PC-9 (cell line): ENCODE measurements at places on chromosomes 3 and 15. TPM values are rescaled to one million over a fixed set of nuclear protein-coding genes. Genes with fewer than 3 reads are reported as not detected.

DNA sequence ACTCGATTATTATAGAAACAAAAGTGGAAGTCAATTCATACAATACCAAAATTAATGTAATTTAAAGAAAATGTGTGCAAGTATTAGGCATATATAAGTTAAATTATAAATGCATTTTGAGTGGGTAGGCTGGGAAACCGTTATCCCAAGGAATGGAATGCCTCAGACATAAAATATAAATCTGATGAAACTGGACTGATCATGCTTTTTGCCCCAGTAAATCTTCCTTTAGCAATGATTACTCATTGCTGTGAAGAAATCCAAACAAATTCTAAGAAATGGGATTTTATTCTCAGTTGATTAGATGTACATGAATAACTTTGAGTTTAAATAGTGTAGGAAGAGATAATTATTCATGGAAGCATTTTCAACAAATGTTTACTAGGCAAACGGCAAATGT, 185.5 kb upstream of the KCNMB2 start:
- no peak overlapping the region for H3K27ac ChIP-seq
- no peaks in the 10 kb centered on the region for H3K36me3 ChIP-seq
- DNase-seq = no peak
- H3K4me1 ChIP-seq = no peaks in the 10 kb centered on the region
- no peaks in the 10 kb centered on the region for H3K27me3 ChIP-seq

The TMEM207 gene
- not detected in 2 replicates for total RNA-seq

The LMAN1L gene
- total RNA-seq = not detected in 2 replicates

GRCh38 chr3:64111872-64112271, 88.6 kb upstream of the PSMD6 start:
- no peaks in the 10 kb centered on the region for H3K36me3 ChIP-seq
- no peak for DNase-seq
- H3K27ac ChIP-seq = no peak overlapping the region
- H3K4me1 ChIP-seq = no peaks in the 10 kb centered on the region
- no peak overlapping the region for H3K4me3 ChIP-seq
- no peaks in the 10 kb centered on the region for H3K27me3 ChIP-seq

DNA sequence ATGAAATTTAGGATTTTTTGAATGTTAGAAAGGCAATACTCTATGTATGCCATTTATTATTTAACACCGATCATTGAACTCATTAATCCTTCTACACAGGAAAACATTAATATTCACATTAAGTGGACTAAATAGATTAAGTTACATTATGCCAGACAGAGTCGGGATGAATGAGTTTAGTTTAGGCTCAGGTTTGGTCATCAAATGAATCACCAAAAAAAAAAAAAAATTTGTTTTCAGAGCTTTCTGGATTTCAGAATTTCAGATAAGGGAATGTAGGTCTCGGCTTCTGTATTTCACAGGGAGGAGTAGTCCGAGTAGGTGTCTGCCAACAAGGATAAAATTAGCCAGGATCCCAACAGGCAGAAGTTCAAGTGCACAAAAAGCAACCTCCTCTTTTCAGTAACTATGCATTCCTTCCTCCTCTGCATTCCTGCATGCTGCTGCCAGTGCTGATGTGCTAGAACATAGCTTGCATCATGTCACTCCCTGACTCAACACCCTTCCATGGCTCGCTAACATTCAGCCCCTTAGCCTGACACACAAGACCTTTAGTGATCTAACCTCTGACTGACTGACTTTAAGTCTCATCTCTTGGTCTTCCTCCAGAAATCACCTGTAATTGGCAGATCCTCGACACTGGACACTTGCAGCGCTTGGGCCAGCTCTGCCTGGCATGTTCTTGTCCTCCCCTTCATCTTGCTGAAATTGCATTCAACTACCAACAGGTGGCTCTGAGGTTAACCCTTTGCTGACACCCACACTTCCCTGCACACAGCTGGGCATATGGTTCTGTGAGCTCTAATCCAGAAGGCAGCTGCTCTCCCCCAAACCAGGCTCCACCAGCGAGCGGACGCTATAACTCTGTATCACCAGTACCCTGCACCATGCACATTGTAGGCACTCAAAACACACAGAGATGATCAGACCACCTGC, 145.4 kb upstream of the PROK2 start:
- H3K27me3 ChIP-seq = peaks cover 45% of the 10 kb centered on the region
- H3K36me3 ChIP-seq = no peaks in the 10 kb centered on the region
- no peak for DNase-seq
- H3K27ac ChIP-seq = no peak overlapping the region
- H3K4me3 ChIP-seq = no peak overlapping the region

GRCh38 chr15:32919749-32920414, 202.1 kb downstream of the GREM1 start:
- no peak for DNase-seq
- H3K27me3 ChIP-seq = no peaks in the 10 kb centered on the region
- no peaks in the 10 kb centered on the region for H3K4me1 ChIP-seq
- H3K27ac ChIP-seq = no peak overlapping the region
- H3K36me3 ChIP-seq = no peaks in the 10 kb centered on the region
- H3K4me3 ChIP-seq = no peak overlapping the region

- H3K4me1 ChIP-seq = no peaks in the 10 kb centered on the region
- no peak overlapping the region for H3K4me3 ChIP-seq
- DNase-seq = no peak
These were observed 88.8 kb downstream of the THBS1 start for GRCh38 chr15:39669661-39670060.

The FANCD2OS gene
- total RNA-seq = not detected in 2 replicates

DNA sequence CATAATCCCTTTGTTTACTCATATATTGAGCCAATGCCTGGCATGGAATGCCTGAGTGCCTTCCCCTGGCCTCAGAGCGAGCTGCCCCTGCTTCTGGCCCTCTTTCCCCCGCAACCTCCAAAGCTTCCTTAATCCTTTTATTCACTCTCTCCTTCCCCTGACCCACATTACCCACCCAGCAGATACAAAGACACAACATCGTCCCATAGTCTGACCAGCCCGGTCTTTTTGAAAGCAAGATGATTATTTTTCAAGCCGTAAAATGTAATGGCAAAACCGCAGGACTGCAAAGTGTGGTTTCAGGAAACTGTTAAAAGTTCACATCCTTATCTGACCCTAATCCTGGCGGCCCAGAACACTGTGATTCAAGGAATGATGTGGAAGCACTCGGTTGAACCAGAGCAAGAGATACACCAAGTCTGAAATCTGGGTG, 78.4 kb upstream of the LRTM1 start:
- H3K27ac ChIP-seq = no peak overlapping the region
- H3K4me1 ChIP-seq = no peaks in the 10 kb centered on the region
- H3K4me3 ChIP-seq = no peak overlapping the region
- H3K27me3 ChIP-seq = no peaks in the 10 kb centered on the region
- DNase-seq = no peak

GRCh38 chr3:177793451-177793850, 596.2 kb upstream of the TBL1XR1 start:
- no peaks in the 10 kb centered on the region for H3K27me3 ChIP-seq
- no peaks in the 10 kb centered on the region for H3K36me3 ChIP-seq
- DNase-seq = no peak
- H3K4me3 ChIP-seq = no peak overlapping the region
- no peak overlapping the region for H3K27ac ChIP-seq

DNA sequence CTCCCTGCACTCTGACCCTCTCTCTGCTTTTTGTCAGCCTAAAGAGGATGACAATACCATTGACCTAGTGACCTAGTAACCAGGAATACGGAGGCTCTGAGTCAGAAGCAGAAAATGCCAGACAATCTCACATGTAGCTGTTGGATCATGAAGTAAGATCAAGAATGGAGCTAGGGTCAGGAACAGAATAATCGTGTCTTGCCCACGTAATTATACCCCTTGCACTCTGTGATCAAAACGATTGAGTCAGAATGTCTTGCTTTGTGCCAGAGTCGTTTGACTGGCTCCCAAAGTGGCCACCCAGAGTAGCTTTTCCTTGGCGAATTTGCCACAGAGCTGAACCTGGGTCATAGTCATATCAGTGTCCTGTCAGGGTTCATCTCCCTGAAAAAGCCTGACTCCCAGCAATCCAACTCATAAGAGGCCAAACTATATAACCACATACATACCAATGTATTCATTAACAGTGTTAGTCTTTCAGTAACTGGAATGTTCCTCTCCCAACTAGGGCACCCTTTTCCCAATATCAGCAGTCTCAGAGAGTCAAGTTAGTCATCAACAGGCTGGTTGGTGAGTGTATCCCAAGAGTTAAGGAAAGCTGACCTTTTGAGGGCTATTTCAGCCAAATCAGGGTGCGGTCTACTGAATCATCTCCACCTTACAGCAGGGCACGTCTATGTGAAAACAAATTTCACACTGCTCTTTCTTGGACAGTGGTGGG, 5.0 kb upstream of the CDV3 start:
- DNase-seq = peak; percentile 68
- H3K4me1 ChIP-seq = peaks cover 67% of the 10 kb centered on the region
- no peaks in the 10 kb centered on the region for H3K36me3 ChIP-seq

- no peak for DNase-seq
- H3K27me3 ChIP-seq = 0 out of 2 replicates have a peak, but pooled peaks cover 5% of the 10 kb centered on the region
- H3K4me1 ChIP-seq = no peaks in the 10 kb centered on the region
- H3K27ac ChIP-seq = no peak overlapping the region
- H3K36me3 ChIP-seq = no peaks in the 10 kb centered on the region
These were observed 13.7 kb downstream of the CELF6 start for GRCh38 chr15:72306211-72306785.

GRCh38 chr15:92393071-92393979, at the start of gene ST8SIA2:
Gene ST8SIA2 (plus strand): TSS chr15:92393881. CDS start chr15:92394065, 184 bp downstream.
- no peak within 1 kb of the TSS for H3K4me3 ChIP-seq
- DNase-seq = no peak
- H3K27ac ChIP-seq = no peak within 1 kb of the TSS

The POLQ gene
- total RNA-seq = 14.3 and 15.6 TPM in 2 replicates

GRCh38 chr3:123193448-123194101, 8.2 kb upstream of the SEC22A start:
- no peak overlapping the region for H3K27ac ChIP-seq
- DNase-seq = no peak
- no peaks in the 10 kb centered on the region for H3K27me3 ChIP-seq
- no peaks in the 10 kb centered on the region for H3K4me1 ChIP-seq

DNA sequence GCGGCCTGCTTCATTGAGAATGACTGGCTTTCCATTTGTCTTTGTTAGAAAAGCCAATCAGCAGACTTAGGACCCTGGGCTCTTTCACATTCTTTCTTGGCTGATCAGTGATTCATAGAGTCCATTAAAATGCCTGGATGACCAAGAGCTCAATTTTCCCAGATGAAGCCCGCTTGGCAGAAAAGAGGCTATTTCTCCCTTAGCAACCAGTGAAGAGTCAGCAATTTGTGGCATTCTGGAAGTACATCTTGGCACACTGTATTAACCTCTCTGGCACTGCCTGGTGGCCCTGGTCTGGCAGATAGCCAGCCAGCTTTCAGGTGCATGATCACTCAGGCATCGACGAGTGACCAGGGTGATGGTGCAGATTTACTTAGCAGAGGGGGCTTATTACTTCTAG, 145.7 kb upstream of the PLAAT1 start:
- no peaks in the 10 kb centered on the region for H3K4me1 ChIP-seq
- DNase-seq = no peak

DNA sequence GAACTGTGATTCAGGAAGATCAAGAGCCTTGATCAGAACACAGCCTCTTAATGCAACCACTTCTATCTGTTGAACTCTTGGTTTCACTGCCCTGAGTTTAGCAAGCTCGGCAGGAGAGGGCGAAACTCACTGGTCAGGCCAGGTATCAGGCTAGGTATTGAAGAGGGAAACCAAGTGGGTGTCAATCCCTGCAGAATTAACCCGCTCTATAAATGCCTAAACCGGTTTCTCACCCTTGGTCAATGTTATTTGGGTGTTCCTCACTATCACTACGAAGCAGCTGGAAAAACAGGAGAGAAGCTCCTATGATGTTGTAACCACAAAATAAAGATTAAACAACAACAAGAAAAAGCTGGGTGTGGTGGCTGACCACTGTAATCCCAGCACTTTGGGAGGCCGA, 23.9 kb downstream of the LIPH start:
- H3K4me3 ChIP-seq = no peak overlapping the region
- H3K4me1 ChIP-seq = no peaks in the 10 kb centered on the region
- DNase-seq = no peak
- H3K27me3 ChIP-seq = no peaks in the 10 kb centered on the region

The VIPR1 gene
- total RNA-seq = 19.7 and 23.9 TPM in 2 replicates

GRCh38 chr3:177208781-177209180, 11.5 kb upstream of the TBL1XR1 start:
- H3K36me3 ChIP-seq = no peaks in the 10 kb centered on the region
- no peaks in the 10 kb centered on the region for H3K4me1 ChIP-seq
- H3K27me3 ChIP-seq = no peaks in the 10 kb centered on the region
- no peak for DNase-seq
- H3K4me3 ChIP-seq = no peak overlapping the region

DNA sequence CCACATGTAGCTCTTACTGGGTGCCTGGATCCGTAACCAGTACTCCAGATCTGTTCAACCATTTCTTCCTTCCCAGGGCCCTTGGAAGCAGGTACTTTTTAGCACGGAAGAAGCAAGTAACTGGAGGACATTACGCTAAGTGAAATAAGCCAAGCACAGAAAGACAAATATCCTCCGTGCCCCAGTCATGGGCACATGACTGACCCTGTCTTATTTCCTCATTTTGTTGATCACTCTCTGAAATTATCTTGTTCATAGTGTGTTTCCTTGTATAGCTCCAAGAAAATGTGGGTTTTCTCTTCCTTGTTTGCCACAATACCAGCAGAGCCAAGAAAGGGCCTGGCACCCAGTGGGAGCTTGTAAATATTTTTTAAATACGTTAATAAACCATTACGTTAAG, 32.2 kb upstream of the MTMR14 start:
- H3K4me3 ChIP-seq = no peak overlapping the region
- no peak overlapping the region for H3K27ac ChIP-seq

The MCF2L2 gene
- total RNA-seq = 1.7 and 2.3 TPM in 2 replicates

- H3K4me1 ChIP-seq = peaks cover 28% of the 10 kb centered on the region
- H3K4me3 ChIP-seq = no peak overlapping the region
- no peak overlapping the region for H3K27ac ChIP-seq
These were observed 159.6 kb downstream of the GHSR start for GRCh38 chr3:172288651-172289050.

The LMCD1 gene
- total RNA-seq = 10.0 and 10.3 TPM in 2 replicates

The LYSMD4 gene
- total RNA-seq = 4.7 and 5.7 TPM in 2 replicates

- H3K36me3 ChIP-seq = no peaks in the 10 kb centered on the region
- H3K4me3 ChIP-seq = no peak overlapping the region
- no peak overlapping the region for H3K27ac ChIP-seq
- H3K4me1 ChIP-seq = no peaks in the 10 kb centered on the region
- no peak for DNase-seq
- no peaks in the 10 kb centered on the region for H3K27me3 ChIP-seq
These were observed 116.0 kb upstream of the GADL1 start for GRCh38 chr3:31010491-31010890.

GRCh38 chr3:178202194-178202593, 334.0 kb upstream of the KCNMB2 start:
- H3K36me3 ChIP-seq = no peaks in the 10 kb centered on the region
- H3K27me3 ChIP-seq = no peaks in the 10 kb centered on the region
- H3K4me1 ChIP-seq = no peaks in the 10 kb centered on the region
- DNase-seq = no peak
- H3K27ac ChIP-seq = no peak overlapping the region
